ENCODE measurements at places on chromosomes 6 and 20.

- DNase-seq, result no peak
These were observed 32.8 kb downstream of the RAMACL start for GRCh38 chr6:166553563-166554271.

GRCh38 chr6:108157981-108158525 lies 7.8 kb upstream of the NR2E1 start:
- no peak for DNase-seq

GRCh38 chr6:75272145-75272840 lies 12.3 kb downstream of the TMEM30A start:
- no peak for DNase-seq

- DNase-seq, result peak; percentile 57
These were observed 17.9 kb upstream of the CCDC170 start for GRCh38 chr6:151475653-151476523.

Measured in CD4-positive, alpha-beta memory T cell (primary cell).